Activated T-helper 2 cell treated with anti-CD3 and anti-CD28 coated beads, Interferon-gamma antibody, Interleukin-2, Interleukin-4, amounts not matched to agents 10 μg/mL and 5 μg/mL and 100 μg/mL, durations not matched to agents 14 hours and 24 hours and 36 hours (primary cell): ENCODE measurements at places on chromosomes 1 and 21. TPM values are rescaled to one million over a fixed set of nuclear protein-coding genes. Genes with fewer than 3 reads are reported as not detected.

SLC25A34 gene
- 1.1 and 1.6 TPM in 2 replicates for total RNA-seq

FLG2 gene
- total RNA-seq = not detected in 2 replicates

ZNF695 gene
- total RNA-seq = 1.2 and 1.5 TPM in 2 replicates

DVL1 gene
- total RNA-seq = 53.8 and 60.7 TPM in 2 replicates

CNKSR1 gene
- total RNA-seq = 3.4 TPM in 2 replicates

- peaks cover 1% of the 10 kb centered on the region for H3K4me1 ChIP-seq
- peaks cover 7% of the 10 kb centered on the region for H3K36me3 ChIP-seq
- no peak for DNase-seq
- no peak overlapping the region for H3K4me3 ChIP-seq
- H3K27ac ChIP-seq = no peak overlapping the region
These were observed 23.9 kb upstream of the SLC25A34 start for GRCh38 chr1:15712168-15712567.

GRCh38 chr21:44761011-44761729 is 40.5 kb downstream of the UBE2G2 start:
- H3K4me3 ChIP-seq = no peak overlapping the region
- H3K27me3 ChIP-seq = no peaks in the 10 kb centered on the region
- no peak overlapping the region for H3K27ac ChIP-seq

- H3K27me3 ChIP-seq = no peaks in the 10 kb centered on the region
- no peaks in the 10 kb centered on the region for H3K4me1 ChIP-seq
- no peak for DNase-seq
- no peak overlapping the region for H3K27ac ChIP-seq
These were observed 104.5 kb upstream of the AJAP1 start for GRCh38 chr1:4549930-4550329.
